ENCODE measurements at places on chromosomes 12 and 14.

GRCh38 chr14:22220427-22220826, 368.6 kb downstream of the DAD1 start:
- DNase-seq, result no peak

- no peak for DNase-seq
Measured at GRCh38 chr12:8034802-8035201, 2.3 kb downstream of the FOXJ2 start.

DNA sequence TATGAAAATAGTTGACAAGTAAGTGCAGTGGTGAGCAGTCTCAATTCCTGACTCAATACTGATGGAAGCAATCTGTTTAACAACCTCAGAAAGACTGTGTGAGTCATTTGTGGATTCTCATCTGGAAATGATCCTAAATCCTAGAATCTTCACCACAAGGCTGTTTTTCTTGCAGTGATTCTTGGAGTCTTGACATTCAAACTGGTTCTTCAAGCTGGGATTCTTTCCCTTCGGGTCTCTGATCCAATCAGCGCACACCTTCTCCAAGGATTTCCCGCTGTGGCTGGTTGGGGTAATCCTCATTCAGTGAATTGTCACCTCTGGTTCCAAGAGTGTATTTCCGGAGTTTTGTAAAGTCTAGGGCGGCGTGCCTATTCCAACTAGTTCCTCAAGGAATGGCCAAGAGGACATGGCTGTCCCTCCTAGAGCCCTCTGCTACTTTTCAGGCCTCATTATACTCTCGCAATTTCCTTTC, 37.7 kb upstream of the FOXJ2 start:
- no peak for DNase-seq

- DNase-seq, result no peak
Measured at GRCh38 chr12:32455607-32456071, 56.3 kb downstream of the FGD4 start.

DNA sequence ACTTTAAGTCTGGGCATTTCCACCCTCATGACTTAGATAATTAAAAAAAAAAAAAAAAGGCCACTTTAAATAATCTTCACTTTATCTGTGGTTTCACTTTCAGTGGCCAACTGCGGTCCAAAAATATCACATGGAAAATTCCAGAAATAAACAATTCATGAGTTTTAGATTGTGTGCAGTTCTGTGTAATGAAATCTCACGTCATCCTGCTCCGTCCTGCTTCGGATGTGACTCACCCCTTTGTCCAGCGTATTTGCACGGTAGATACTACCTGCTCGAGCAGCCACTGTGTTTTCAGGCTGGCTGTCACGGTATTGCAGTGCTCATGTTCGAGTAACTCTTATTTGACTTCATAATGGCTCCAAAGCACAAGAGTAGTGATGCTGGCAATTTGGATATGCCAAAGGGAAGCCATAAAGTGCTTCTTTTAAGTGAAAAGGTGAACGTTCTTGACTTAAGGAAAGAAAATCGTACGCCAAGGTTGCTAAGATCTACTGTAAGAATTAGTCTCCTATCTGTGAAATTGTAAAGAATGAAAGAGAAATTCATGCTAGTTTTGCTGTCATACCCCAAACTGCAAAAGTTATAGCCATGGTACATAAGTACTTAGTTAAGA, 2.4 kb downstream of the E2F7 start:
- no peak for DNase-seq

- DNase-seq, result no peak
Measured at GRCh38 chr12:120851444-120851843, 52.7 kb downstream of the SPPL3 start.

- no peak for DNase-seq
Measured at GRCh38 chr12:62847709-62848108, 87.2 kb downstream of the PPM1H start.

- no peak for DNase-seq
Measured at GRCh38 chr12:25186038-25186787, 8.7 kb downstream of the DNAI7 start.

- DNase-seq, result no peak
Measured at GRCh38 chr14:99435327-99435726, 45.3 kb downstream of the SETD3 start.

DNA sequence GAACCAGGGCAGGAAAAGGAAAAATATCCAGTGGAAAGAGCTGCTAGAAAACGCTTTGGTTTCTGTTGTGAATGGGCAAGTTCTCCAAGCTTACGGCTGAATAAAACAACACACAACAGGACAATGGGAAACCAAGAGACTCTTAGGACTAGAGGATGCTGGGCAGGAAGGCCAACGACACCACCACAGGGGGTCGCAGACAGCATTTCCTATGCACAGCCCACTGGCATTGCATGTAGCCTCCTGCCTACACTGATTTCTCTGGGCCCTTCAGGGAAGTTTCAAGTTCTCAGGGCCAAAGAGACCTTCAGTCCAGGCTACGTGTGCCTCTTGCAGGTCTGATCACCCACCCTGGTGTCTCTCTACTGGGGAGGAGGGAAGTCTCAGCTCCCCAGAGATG, 108.0 kb downstream of the RIMBP2 start:
- no peak for DNase-seq

- DNase-seq, result no peak
Measured at GRCh38 chr14:30725763-30726162, 103.6 kb downstream of the SCFD1 start.

GRCh38 chr14:95361373-95362137, 41.8 kb upstream of the CLMN start:
- DNase-seq, result no peak

DNA sequence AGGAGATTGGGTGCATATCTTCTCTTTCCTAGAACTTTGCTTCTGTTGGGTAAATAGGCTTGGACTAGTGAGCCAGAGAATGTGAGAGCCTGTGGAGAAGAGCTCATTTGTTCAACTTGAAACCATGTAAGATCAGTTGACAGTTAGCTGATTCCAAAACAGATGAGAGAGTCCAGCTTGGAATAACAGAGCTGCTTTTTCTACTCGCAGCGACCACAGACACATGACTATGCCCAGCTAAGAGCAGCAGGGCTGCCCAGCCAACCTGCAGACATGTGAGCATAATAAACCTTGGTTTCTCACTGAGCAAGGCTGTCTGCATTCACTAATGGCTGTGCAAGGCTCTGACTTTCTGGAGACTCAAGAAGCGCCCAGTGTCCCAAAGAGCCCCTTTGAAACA, 209.2 kb downstream of the C12orf75 start:
- no peak for DNase-seq

GRCh38 chr12:72448089-72448488, 175.9 kb downstream of the TRHDE start:
- DNase-seq, result no peak

DNA sequence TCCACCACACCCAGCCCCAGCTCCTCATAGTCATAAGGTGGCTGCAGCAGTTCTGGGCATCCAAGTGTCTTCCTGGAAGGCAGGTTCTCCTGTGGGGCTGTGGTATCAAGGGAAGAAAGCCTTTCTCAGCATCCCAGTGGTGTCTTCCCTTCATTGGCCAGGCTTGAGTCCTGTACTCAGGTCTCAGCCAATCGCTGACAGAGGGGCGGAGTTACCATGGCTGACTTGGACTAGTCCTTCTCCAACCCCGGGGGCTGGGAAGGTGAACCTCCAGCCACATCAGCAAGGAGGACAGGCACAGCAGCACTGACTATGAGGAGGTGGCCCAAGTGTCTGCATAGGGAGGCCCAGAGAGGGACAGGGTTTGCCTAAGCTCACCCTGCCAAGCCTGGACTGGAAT, 64.0 kb upstream of the SLC24A4 start:
- DNase-seq, result no peak

Measured in activated CD4-positive, CD25-positive, alpha-beta regulatory T cell (primary cell).